ENCODE measurements at places on chromosomes 7 and 10. TPM values are rescaled to one million over a fixed set of nuclear protein-coding genes. Genes with fewer than 3 reads are reported as not detected.

Gene DIP2C
- 9.1 TPM for total RNA-seq

Gene PNLIPRP1
- total RNA-seq, result not detected

Gene FXYD4
- total RNA-seq, result not detected

Gene LLCFC1
- total RNA-seq, result not detected

Gene ANKRD30A
- total RNA-seq, result not detected

Gene KEL
- 0.09 TPM for total RNA-seq

DNA sequence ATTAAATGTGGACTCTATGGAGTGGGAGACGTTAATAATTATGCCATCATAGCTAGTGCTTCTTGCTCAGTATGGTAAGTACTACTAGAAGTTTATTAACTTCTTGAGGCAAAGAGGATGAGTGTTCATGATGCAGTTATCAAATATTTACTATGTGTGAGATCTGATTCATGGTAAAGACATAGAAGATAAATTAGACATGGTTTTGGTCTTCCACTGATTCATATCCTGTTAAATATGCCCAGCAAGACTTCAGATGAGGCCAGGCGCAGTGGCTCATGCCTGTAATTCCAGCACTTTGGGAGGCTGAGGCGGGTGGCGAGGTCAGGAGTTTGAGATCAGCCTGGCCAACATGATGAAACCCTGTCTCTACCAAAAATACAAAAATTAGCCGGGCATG lies 547.1 kb upstream of the ANKRD30A start:
- no peak overlapping the region for H3K4me3 ChIP-seq
- no peaks in the 10 kb centered on the region for H3K27me3 ChIP-seq
- H3K36me3 ChIP-seq, result no peaks in the 10 kb centered on the region
- no peak overlapping the region for H3K27ac ChIP-seq
- H3K4me1 ChIP-seq, result no peaks in the 10 kb centered on the region

GRCh38 chr10:58791137-58791536 lies 278.5 kb downstream of the BICC1 start:
- no peak overlapping the region for H3K27ac ChIP-seq
- H3K27me3 ChIP-seq, result no peaks in the 10 kb centered on the region
- no peaks in the 10 kb centered on the region for H3K4me1 ChIP-seq
- no peaks in the 10 kb centered on the region for H3K36me3 ChIP-seq

GRCh38 chr10:57972783-57973182 lies 294.9 kb downstream of the IPMK start:
- no peak overlapping the region for H3K27ac ChIP-seq
- no peak for DNase-seq
- H3K4me1 ChIP-seq, result no peaks in the 10 kb centered on the region
- no peaks in the 10 kb centered on the region for H3K27me3 ChIP-seq

DNA sequence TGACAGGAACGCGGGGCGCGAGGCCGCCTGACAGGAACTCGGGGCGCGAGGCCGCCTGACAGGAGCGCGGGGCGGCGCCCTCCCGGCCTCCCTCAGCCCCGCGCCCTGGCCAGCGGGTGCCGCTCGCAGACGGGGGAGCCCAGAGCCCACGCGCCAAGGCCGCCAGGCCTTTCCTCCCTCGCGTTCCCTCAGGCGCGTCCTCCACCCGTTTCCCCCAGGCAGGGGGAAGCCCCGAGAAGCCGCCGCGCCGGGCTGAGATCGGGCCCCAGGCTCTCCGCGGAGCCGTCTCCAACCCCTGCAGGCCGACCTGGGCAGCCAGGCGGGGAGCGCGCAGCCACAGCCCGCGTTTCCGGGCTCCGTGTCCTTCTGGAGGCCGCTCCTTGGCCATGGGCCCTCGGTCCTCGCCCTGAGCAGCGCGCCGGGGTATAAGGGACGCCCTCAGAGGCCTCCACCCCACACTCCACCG lies 17.7 kb downstream of the PTPRN2 start:
- H3K4me1 ChIP-seq, result no peaks in the 10 kb centered on the region
- no peak overlapping the region for H3K4me3 ChIP-seq
- H3K27ac ChIP-seq, result no peak overlapping the region
- DNase-seq, result no peak

DNA sequence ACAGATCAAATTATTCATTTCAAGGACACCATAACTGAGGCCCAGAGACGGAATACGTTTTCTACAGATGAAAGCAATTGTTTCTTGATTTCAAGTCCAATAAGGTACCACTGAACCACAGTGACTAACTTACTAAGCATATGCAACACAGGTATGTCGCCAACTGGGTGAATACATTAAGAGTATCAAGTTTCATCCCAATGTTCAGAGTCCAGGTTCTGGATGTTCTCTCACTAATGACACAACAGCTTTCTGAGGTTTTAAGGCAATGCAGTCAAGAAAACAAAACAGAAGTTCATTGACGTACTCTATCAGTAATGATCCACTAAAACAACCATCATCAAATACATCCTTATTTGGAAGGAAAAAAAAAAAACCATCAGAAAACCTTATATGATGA lies 35.8 kb downstream of the NSUN6 start:
- no peak overlapping the region for H3K4me3 ChIP-seq
- no peaks in the 10 kb centered on the region for H3K4me1 ChIP-seq
- no peak for DNase-seq
- H3K27ac ChIP-seq, result no peak overlapping the region

DNA sequence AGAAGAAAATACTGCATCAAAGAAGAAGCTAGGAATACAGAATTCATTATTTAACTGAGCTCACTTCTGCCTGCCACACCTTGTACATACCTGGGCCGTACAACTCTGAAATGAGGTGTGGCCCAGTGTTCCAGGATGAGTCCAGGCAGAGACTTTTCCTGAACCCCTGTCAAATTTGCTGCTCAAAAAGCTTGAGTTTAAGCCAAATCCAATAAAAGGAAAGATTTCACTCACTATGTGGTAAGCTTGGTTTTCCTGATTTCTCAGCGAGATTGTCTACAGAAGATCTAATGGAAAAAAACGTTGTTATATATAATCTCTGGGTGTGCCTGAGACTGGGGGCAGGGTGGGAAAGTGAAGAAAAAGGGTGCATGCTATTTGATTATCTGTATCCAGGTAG lies 72.1 kb upstream of the EGFR start:
- H3K4me3 ChIP-seq, result no peak overlapping the region
- no peak for DNase-seq
- peak overlapping the region; percentile 84 for H3K27ac ChIP-seq
- no peaks in the 10 kb centered on the region for H3K36me3 ChIP-seq
- no peaks in the 10 kb centered on the region for H3K4me1 ChIP-seq

DNA sequence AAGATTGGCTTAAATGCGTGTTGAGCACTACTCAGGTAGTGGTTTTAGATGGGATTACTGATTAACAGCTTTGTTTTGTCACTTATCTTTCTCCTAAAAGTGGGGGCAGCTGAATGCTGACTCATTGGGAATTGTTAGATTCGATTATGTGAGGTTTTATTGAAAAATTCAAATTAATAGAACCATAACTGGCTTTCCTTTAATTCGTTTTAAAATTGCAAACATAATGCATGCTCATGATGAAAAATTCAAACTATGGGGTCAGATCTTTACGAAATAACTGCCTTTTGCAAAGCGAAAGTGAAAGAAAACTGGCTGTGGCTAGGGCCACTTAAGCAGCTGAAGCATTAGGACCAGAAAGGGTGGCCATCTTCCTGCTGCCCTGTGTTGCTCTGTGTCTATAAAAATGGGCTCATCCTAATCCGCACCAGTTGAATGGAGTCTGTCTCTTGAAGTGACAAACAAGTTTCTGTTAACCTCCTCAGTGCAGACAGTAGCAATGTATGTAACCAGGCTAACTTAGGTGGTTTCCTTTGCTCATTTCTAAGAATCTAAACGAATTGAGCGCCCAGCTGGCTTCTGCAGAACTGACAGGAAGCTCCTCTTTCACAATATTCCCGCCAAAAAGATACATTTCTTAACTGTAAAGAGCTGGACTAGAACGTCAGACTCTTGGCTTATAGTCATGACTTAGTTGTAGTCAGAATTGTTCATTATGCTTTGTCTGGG lies 27.8 kb downstream of the DENND10 start:
- peak overlapping the region; percentile 66 for H3K27ac ChIP-seq
- H3K27me3 ChIP-seq, result no peaks in the 10 kb centered on the region
- H3K36me3 ChIP-seq, result peaks cover 22% of the 10 kb centered on the region
- DNase-seq, result no peak

- peaks cover 20% of the 10 kb centered on the region for H3K4me1 ChIP-seq
- no peak for DNase-seq
- H3K27ac ChIP-seq, result peak overlapping the region; percentile 6
- H3K4me3 ChIP-seq, result peak overlapping the region; percentile 16
- H3K36me3 ChIP-seq, result no peaks in the 10 kb centered on the region
These were observed 5.2 kb downstream of the ATG9B start for GRCh38 chr7:151019130-151019447.

DNA sequence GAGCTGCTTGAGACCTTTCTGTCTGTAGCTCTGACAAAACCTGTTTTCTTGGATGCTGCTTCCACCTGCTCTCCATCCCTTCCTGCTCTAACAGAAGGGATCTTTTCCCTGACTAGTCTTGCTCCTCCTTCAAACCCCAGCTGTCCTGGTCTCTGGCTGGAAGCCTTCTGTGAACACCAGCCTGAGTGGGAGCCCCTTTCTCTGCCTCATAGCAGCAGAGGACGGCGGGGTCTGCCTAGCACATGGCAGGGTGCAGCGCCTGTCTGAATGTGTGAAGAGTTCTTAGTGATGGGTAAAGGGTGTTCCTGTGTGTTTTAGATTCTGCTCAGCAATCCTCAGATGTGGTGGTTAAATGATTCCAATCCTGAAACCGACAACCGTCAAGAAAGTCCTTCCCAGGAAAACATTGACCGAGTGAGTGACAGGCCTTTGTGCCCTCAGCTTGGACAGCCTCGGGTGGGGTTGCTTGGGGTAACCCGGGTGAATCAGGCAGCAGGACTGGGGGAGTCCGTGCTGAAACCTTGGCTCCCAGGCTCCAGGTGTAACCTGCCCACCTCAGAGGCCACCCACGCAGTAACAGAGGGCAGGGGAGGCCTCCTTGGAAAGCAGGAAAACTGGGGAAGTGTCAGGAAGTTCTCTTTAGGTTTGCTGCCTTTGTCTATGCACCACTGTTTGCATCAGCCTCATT lies 34.1 kb downstream of the NUB1 start:
- peaks cover 12% of the 10 kb centered on the region for H3K36me3 ChIP-seq
- DNase-seq, result no peak
- H3K27ac ChIP-seq, result no peak overlapping the region
- no peak overlapping the region for H3K4me3 ChIP-seq
- no peaks in the 10 kb centered on the region for H3K27me3 ChIP-seq

Measured in esophagus squamous epithelium (tissue), 5 donors.